ENCODE measurements at places on chromosomes 5 and 9.

- no peak for DNase-seq
Observed at GRCh38 chr9:90916147-90916734, 114.6 kb downstream of the SYK start.

GRCh38 chr5:112070022-112070421 is 313.0 kb upstream of the NREP start:
- no peak for DNase-seq

DNA sequence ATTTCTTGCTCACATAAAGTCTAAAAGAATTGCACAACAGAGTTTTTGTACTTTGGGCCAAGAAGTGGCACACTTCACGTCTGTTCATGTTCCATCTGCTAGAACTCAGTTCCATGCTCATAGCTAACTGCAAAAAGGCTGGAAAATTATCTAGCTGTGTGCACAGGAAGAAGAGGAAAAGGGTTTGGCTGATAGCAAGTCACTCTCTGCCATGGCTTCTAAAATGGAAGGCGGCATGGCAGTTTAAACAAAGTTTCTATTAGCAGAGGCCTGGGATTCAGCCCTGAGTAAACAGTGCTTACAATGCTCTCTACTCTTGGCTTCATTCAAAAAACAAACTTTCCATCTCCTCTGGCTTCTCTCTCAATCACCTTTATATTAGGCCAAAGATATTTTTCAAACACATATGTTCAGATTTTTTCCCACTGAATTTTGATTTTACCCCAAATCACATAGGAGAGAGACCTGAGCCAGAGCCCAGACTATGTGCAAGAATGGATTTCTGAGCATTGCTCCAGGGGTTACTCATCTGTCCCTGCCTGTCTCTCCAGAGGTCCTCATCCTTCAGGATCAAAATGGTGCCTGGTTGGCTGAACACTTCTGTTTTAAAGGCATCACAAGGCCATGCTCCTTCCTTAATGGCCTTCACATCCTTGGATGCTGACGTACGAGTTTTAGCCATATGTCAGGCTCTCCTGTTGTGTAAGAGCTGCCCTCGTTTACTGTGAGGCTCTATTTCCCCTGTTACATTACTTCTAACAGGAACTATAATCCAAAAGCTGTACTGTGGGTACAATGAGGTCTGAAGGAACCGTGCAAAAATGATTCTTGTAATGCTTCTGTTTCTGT is 226.6 kb downstream of the SAXO1 start:
- no peak for DNase-seq

DNA sequence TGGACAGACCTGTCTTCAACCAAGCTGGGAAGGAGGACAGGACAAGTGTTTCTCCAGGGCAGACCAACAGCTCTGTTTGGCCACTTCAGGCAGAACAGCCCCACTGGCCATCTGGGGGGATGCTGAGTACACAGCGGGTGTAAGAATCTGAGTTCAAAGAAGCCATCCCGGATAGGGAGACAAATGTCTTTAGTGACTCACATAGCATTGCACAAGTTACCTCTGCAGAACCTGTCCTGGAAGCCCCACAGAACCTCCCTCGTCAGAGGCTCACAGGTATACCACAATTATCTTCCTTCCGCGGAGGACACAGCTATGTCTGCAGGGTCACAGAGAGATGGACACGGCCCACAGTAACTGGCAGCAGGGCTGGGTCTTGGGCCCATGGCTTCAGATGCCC is 2.0 kb downstream of the OR2V2 start:
- DNase-seq = no peak

DNA sequence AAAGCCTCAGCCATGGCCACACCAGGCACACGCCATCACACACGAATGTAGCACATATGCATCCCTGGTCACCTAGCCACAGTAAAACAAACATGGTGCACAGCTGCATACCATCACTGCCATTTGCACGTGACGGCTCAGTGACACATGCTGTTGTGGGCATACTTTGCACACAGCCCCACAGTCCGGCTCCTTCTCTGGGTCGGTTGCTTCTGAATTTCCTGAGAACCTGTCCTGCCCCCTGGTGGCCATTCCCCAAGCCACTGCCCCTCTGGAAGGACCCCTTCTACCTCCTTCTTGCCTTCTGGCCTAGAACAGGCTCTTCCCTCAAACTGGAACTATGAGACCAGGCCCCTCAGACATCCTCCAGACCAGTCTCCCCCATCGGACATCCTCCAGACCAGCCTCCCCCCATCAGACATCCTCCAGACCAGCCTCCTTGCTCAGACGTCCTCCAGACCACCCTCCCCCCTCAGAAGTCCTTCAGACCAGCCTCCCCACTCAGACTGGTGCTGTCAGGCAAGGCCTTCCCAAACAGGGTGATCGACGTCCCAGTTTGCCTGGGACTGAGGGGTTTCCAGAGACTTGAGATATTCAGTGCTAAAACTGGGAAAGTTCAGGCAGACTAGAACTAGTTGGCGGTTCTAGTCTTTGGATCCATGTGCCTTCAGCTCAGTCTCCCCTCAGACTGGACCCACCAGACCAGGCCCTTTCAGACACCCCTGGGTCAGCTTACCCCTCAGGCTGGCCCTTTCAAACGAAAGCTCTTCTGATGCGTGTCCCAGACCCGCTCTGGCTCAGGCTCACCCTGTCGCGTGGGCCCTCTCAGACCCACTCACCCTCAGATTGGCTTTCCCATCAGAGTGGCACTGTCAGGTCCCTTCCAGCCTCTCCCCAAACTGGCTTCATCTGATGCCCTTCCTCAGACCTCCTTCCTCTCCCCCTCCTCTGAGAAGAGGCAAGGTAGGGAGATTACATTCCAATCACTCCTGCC is 24.3 kb upstream of the ENHO start:
- no peak for DNase-seq

- DNase-seq = no peak
Observed at GRCh38 chr9:120866651-120867050, 10.3 kb downstream of the PHF19 start.

GRCh38 chr9:130541533-130541932 is 37.8 kb upstream of the FUBP3 start:
- DNase-seq = no peak

DNA sequence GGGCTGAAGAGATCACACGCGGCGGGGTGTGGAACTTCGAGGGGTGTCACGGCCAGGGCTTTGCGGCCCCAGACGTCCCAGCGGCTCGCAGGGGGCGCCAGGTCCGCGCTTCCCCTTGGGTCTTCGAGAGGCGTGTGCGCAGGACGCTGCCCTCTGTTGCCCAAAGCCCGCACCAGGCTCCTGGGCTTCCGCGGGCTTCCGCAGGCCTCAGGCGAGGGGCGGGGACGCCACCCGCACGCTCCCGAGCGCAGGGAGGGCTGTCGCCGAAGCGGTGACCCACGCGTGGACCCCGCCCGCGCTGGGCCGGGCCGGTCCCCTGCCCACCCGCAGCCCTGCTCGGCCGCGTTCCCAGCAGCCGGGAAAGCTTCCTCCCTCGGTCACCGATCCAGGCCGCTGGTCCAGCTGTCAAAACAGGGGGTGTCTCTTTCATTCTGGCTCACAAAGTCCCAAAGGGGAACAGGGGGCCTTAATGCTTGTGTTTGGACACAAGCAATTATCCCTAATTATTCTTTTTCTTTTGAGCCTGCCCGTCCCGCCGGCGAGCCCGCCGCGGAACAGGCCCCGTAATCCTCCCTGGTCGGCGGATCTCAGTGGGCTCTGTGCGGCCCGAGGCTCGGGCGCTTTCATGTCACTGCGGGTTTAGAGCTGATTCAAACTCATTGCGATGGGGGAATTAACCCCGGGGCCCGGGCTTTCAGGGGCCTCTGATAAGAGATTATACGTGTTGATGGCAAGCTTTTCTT is 60.6 kb downstream of the TMEM174 start:
- DNase-seq = no peak

GRCh38 chr5:1019001-1019905 is 10.7 kb downstream of the NKD2 start:
- no peak for DNase-seq

GRCh38 chr5:84253946-84254345 is 130.7 kb downstream of the EDIL3 start:
- no peak for DNase-seq

DNA sequence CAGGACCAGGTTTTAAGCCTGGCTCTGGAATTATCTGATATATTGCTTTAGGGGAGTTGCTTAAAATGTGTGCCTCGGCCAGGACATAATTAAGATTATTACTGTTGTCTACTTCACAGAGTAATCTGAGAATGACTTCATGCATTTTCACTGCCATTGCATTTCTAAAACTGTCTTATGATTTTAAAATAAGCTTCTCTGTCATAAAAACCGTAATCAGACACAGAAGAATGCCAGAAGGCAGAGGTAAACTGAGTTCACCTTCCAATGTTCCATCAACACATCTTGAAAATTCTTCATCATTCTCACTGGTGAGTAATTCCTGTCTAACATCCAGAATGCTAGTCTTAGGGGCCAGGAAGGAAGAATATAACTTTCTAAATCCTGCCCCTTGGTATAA is 47.1 kb downstream of the ISOC1 start:
- no peak for DNase-seq

- no peak for DNase-seq
Observed at GRCh38 chr5:20575571-20575970, 587.6 kb upstream of the CDH18 start.

DNA sequence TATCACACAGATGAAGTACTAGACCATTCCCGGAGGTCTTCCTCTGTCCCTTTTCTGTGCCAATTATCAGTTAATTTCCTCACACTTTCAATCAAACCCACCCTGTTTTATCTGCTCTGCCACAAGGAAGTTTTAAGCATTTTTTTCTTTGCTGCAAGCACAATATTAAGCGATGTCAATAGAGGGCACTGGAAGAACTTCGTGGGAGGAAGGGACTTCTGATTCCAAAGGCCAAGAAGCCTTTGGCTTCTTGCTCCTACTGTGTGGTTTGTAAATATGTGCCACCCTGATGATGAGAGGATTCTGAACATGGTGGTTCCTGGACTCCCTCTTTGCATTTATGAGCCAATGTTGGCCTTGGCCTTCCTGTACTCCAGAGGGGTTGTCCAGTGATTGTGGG is 1712.5 kb upstream of the C9orf72 start:
- DNase-seq = no peak

GRCh38 chr9:33458444-33458843 is 11.1 kb upstream of the AQP3 start:
- no peak for DNase-seq

- DNase-seq = no peak
Observed at GRCh38 chr5:53792338-53792737, 231.9 kb downstream of the NDUFS4 start.

Data from esophagus squamous epithelium (tissue), 5 donors.